Jurkat, Clone E6-1 (cell line): ENCODE measurements at places on chromosomes 11 and 22.

- DNase-seq = no peak
Measured at GRCh38 chr22:19632668-19633148, 81.6 kb upstream of the SEPTIN5 start.

DNA sequence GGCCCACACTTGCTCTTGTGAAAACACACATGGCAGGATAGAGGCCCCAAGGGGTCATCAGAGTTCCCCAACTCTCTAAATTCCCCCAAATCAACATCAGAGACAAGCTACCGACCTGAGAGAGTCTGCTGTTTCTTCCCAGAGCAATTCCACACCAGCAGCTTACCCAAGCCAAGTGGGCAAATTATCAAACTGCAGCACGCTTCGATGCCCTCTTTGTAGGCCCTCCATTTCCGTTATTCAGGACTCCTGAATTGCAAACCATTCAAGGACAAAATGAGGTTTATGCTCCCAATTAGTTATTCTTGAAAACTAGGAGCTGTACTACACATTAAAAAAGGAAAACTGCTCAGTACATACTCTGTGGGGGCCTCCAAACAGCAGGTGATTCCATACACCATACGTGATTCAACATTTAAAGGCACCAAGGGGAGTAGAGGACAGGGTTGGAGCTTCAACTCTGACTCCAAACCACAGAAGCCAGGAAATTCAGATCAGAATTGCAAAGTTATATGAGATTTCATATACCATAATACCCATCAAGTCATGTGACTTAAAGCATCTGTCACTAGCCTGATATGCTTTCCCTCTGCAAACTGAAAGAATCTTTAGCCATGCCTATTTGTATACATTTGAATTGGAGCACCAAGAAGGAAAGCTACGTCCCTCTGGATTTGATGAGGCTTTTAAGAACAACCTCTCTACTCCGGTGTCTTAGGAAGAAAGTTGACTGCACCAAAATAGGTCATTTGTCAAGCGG, 234.8 kb downstream of the CADM1 start:
- no peak for DNase-seq

DNA sequence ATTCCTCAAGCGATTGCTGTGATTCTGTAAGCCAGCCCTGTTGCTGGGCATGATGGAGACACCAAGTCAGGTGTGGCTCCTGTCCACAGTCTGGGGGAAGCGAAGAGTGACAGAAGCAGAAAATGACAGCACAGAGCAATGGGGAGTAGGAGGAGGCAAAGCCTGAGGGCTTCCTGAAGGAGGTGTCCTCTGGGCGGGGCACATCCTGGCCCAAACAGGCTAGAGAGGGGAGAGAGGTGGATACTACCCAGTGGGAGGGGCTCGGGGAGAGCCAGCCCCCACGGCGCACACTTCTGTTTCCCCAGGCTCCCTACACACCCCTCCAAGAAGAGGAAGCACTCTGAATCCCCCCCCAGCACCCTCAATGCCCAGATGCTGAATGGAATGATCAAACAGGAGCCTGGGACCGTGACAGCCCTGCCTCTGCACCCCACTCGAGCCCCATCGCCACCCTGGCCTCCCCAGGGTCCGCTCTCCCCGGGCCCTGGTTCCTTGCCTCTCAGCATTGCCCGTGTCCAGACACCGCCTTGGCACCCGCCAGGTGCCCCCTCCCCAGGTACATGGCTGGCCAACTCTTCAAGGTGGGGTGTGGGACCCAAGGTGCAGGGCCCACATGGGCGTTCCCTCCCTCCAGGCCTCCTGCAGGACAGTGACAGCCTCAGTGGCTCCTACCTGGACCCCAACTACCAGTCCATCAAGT, 18.9 kb downstream of the MYRF start:
- DNase-seq = no peak

GRCh38 chr11:12901272-12901671, 107.8 kb upstream of the RASSF10 start:
- no peak for DNase-seq

- DNase-seq = no peak
Measured at GRCh38 chr11:11444027-11444803, 91.2 kb upstream of the CSNK2A3 start.

DNA sequence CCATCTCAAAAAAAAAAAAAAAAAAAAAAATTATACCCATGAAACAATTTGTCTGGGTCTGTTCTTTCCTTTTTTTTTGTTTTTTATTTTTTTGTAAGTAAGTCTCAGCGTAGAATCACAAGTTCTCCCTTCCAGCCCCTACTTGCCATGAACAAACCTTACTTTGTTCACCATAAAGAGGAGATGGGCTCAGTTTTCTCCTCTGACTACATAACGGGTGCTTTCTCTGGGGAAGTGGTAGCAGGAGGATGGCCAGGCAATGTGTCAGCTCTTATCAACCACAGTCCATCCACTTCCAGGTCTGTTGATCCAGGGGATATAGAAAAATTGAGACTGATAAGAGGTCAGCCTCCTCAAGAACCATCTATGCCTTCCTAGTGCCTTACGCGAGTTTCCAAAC, 11.0 kb downstream of the ASCC2 start:
- DNase-seq = no peak

DNA sequence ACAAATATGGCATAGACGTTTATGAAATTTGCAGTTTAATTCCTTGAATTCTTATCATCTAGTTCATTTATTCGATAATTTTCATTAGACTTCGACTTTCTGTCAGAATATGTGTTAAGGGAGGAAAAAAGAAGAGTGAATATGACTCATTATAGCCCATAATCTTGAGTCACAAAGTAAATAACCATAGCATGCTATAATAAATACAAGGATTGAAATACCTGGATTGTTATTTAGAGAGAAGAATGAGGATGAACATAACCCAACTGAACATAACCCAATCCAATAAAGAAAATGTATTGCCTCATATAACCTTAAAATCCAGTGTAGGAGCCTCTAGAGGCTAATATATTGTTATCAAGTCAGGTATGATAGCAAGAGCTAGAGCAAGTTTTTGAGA, 1858.3 kb upstream of the RAG2 start:
- DNase-seq = no peak

DNA sequence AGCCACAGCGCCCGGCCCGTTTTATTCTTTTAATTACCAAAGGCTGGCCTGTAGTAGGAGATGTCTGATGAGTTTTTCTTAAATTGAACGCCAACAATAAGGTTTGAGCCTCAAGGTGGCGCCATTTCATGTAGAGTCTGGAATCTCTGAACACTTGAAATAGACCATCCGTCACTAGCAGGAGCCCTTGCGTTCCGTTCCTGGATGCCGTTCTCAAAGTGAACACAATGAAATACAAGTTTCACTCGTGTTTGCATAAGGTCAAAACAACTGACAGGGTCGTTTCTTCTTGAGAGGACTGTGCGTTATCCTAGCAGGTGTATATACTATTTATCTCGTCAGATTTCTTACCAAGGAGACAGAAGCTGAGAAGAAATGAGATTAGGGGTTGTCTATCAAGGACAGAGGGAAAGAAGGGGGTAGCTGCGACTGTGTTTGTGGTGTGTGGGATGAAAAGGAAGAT, 18.7 kb upstream of the SCGB1D1 start:
- peak; percentile 87 for DNase-seq

GRCh38 chr22:19393704-19394103, 37.8 kb downstream of the HIRA start:
- DNase-seq = no peak

- DNase-seq = no peak
Measured at GRCh38 chr11:111573821-111574249, 28.4 kb upstream of the SIK2 start.

- no peak for DNase-seq
Measured at GRCh38 chr11:18768472-18768901, 23.1 kb downstream of the PTPN5 start.

- no peak for DNase-seq
Measured at GRCh38 chr11:110750100-110750499, 37.9 kb upstream of the ARHGAP20 start.

- DNase-seq = no peak
Measured at GRCh38 chr22:23391022-23391421, 189.1 kb downstream of the IGLL1 start.

DNA sequence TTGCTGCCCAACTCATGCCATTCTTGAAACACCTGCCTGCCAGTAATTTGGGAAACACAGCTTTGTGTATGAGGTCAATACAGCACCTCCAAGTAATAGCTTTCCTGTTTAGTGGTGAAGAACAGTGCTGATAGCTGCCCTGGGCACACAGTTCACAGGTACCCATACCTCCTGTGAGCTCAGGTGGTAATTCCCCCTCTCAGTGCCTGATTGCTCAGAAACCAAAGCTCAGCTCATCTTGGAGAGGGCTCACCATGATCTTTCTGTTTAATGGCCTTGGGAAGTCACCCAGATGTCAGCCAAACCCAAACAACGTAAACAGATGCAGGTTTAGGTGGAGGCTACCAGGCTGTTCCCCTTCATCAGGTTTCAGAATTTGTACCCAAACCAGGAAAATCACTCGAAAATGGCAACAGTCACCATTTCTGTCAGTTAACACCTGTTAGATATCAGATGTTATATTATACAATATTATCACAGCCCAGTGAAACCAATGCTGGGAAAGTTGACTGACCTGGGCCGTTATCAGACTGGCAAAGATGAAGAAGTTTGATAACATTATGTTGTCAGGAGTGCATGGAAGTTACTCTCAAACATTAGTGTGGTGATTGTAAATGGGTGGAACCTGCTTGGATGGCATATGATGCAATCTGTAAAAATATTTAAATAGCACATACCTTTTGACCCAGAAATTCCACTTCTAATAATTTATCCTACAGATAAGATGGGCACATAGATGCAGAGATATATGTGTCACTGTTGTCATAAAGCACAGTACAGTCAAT, 18.9 kb downstream of the VSTM5 start:
- DNase-seq = no peak
